ENCODE measurements at places on chromosomes 3 and 15.

- no peak for DNase-seq
These were observed 27.8 kb upstream of the NFKBIZ start for GRCh38 chr3:101821503-101821902.

- DNase-seq, result no peak
These were observed 30.2 kb upstream of the CFAP161 start for GRCh38 chr15:81103857-81104256.

GRCh38 chr3:47658444-47658843 lies 79.8 kb upstream of the CSPG5 start:
- DNase-seq, result no peak

GRCh38 chr3:30548600-30548999 lies 57.8 kb upstream of the TGFBR2 start:
- no peak for DNase-seq

DNA sequence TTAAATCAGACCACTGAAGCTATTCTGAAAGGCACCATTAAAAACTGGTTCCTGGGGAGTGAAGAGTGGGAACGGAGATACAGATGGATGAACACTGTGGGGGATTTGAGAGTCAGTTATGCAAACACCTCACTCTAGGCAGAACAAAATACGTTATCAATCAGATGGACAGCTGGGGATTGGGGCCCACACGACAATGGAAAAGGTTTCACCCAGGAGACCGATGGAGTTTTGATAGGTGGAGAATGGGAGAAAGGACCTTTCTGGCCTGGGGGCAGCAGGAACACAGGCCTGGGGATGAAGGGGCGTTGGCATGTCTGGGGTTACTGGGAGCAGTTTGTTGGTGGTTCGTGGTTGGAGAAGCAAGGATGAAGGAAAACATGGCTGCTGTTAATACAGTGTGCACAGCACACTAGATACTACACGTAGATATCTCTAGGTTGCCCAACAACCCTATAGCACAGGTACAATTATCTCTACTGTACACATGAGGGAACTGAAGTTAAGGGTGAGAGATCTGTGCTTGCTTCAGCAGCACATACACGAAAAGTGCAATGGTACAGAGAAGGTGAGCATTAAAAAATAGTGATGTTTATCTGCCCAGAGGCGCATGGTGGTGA lies 16.5 kb downstream of the ST6GAL1 start:
- no peak for DNase-seq

GRCh38 chr3:184778426-184779332 lies 33.3 kb upstream of the VPS8 start:
- DNase-seq, result no peak

DNA sequence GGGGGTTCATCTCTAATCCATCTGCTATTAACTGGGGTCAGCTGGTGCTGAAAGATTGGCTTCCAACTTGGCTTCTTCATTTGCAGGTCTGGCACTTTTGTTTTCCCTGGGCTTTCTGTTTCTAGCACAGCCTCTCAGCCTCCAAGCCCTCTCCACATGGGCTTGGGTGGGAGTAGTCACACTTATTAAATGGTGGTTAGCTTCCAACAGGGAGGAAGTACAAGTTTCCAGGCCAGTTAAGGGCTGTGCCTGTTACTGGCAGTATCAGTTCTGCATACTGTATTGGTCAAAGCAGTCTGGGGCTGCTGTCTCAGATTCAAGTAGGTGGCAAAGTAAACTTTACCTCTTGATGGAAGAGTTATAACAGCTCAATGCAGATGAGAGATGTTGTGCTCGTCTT lies 627.1 kb upstream of the CCDC54 start:
- DNase-seq, result no peak

- DNase-seq, result no peak
These were observed 140.4 kb downstream of the NEK10 start for GRCh38 chr3:27228805-27229204.

GRCh38 chr15:60392601-60392985 lies 5.2 kb downstream of the ANXA2 start:
- peak; percentile 71 for DNase-seq

DNA sequence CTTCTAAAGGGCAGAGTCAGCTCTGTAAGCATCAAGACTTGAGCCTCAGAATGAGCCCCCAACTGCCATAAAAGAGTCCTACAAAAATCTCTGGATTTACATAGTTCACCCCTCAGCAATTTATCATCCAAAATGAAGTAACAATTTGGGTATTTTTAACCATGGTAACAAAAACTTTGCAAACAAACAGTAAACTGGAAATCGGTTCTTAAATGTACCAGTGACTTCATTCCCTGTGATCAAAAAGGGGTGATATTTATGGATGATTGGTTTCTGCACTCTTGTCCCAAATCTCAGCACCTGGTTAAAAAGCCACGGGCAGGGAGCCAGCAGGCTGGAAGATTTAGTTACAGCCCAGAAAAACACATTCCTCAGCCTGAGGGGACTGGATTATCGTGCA lies 73.6 kb downstream of the TFG start:
- DNase-seq, result no peak

GRCh38 chr15:57134851-57135250 lies 216.4 kb downstream of the TCF12 start:
- DNase-seq, result no peak

DNA sequence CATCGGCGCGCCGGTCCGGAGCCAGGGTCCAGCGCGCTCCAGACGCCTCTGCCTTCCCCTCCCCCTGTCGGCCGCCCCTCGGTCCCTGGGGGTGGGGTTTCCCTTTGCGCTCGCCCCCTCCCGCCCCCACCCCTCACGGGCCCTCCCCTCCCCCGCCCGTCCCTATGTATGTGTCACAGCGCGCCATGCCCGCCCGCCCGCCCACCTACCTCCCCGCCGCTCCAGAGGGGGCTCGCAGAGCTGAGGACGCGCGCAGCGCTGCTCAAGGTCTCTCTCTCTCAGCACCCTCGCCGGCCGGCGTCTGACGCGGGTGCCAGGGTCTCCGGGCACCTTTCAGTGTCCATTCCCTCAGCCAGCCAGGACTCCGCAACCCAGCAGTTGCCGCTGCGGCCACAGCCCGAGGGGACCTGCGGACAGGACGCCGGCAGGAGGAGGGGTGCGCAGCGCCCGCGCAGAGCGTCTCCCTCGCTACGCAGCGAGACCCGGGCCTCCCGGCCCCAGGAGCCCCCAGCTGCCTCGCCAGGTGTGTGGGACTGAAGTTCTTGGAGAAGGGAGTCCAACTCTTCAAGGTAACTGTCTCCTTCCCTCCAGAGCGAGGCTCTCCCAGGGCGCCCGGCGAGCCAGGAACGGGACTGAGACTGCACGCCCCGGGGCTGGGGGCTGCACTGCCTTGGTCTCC lies at the start of gene ACAN:
Gene ACAN (plus strand): TSS at position 196 of the 679 bp plus-strand sequence. CDS start 32,771 bp downstream, outside the sequence.
- no peak for DNase-seq

GRCh38 chr15:80562033-80562432 lies 133.1 kb upstream of the ABHD17C start:
- DNase-seq, result no peak

- no peak for DNase-seq
These were observed 46.5 kb downstream of the LPP start for GRCh38 chr3:188200481-188200880.

- no peak for DNase-seq
These were observed 633 bp downstream of the IGSF10 start for GRCh38 chr3:151460228-151460627.

- DNase-seq, result no peak
These were observed 196.5 kb downstream of the MEX3B start for GRCh38 chr15:81849289-81849688.

DNA sequence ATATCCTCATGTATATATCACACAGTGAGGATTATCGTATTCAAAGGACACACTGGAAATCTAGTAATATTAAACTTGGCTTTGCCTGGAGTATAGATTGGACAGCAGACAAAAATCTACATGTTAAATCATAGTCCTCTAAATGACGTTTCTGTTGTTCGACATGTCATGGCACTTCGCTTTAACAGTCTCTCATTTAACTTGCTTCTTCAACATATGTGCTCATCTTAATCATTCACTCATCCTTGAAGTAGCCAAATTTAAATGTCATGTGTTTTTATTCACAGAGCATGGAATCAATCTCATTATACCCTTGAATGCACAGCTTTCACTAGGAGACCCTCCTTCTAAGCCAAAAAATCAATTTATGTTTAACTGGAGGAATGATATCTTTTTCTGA lies 417.0 kb upstream of the CNTN6 start:
- DNase-seq, result no peak

GRCh38 chr15:65054333-65055200 lies 9.4 kb downstream of the SLC51B start:
- peak; percentile 63 for DNase-seq

DNA sequence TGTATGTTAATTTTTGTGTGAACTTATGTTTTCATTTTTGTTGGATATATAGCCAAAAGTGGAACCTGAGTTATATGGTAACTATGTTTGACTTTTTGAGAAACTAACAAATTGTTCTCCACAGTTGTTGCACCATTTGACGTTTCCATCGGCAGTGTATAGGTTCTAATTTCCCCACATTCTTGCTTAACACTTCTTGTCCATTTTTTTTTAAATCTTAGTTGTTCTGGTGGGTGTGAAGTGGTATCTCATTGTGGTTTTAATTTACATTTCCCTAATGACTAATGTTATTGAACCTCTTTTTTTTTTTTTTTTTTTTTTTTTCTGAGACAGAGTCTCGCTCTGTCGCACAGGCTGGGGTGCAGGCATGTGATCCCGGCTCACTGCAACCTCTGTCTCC lies 8.0 kb downstream of the NISCH start:
- no peak for DNase-seq

- DNase-seq, result no peak
These were observed 69.4 kb upstream of the FILIP1L start for GRCh38 chr3:100183608-100184125.

GRCh38 chr3:172134352-172134751 lies 95.0 kb downstream of the FNDC3B start:
- DNase-seq, result no peak

DNA sequence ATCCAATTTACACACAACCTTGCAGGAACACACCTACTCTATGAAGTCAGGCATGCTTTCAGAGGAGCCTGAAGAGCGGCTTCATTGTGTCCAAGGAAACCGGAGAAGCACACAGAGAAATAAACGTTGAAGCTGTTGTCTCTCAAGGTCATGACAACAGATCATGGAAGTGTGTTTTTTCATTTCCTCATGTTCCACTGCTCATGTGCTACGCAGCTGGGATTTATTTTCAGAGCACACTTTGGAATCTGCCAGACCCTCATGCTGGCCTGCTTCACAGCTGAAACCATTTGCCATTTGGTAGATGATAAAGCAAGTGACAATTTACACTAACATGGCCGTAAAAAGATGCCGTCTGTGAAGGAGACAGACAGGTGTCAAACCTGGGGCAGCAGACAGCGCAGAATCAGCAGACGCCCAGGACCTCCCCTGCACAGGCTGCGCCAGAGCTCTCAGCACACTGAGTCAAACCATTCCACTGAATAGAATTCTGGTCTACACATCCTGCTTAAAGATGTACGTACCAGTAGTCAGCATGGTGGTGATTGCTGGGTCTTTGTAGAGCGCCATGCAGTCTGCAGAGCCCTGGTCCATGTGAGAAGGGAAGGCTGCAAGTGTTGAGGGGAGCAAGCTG lies 99.3 kb downstream of the ARNT2 start:
- DNase-seq, result no peak

GRCh38 chr3:194072691-194073279 lies 63.2 kb upstream of the HES1 start:
- no peak for DNase-seq

GRCh38 chr3:186108106-186108940 lies 566 bp downstream of the ETV5 start:
- DNase-seq, result peak; percentile 66

GRCh38 chr15:80456517-80457492 lies 52.6 kb downstream of the ARNT2 start:
- no peak for DNase-seq

All from H4 (cell line).